Naive B cell (primary cell): ENCODE measurements at places on chromosomes 3 and 15.

DNA sequence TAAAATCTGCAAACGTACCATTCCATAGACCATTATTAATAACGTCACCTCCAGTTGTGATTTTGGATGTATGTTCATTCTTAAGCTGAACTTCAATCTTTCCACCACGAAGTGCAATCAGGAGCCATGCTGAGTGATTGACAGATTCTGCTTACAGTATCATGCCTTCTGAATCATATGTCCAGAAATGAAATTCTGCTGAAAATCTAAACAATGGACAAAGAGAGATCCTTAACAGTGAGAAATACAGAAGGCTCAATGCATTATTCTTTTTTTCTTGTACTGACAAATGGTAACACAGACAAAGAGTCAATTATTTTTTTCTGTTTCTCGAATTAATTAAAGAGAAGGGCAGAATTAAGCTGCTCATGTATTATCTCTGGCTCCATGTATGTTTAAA lies 1114.5 kb downstream of the EPHA3 start:
- DNase-seq, result no peak

DNA sequence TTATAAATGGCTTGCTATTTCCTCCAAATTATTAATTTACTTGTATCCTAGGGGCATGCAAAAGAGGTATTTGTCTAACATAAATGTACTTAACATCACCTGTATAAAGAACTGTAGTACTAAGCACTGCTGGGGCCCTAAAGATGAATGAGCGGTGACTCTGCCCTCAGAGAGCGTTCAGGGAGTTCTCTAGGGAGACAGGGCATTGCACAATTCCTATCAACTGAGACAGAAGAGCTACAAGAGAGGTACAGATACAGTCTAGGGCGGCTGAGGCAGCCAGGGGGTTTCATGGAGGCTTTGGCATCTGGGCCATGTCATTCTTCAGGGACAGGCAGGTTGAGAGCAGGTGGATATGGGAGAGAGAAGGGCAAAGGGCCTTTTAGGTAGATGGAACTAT lies 39.9 kb upstream of the PARL start:
- no peak for DNase-seq

DNA sequence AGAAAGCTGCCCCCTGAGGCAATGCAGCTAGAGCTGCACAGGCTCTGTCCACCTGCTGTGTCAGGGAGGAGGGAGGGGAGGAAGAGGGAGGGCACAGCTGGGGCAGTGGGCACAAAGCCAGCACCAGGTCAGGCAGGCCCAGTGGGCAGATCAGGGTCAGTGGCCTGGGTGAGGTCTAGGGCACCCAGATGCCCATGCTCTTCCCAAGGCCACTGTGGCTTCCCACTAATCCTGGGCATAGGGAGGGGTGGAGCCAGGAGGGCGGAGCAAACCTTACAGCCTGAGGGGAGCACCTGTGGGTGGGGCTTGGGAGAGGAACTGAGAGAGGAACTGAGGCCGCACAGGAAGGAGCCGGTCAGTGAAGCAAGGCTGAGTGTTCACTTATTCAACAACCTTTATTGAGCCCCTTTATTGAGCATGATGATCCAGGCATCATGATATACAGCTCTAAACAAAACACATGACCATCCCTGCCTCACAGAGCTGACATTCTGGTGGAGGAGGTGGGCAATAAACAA lies 55.0 kb downstream of the RHCG start:
- DNase-seq, result peak; percentile 86

DNA sequence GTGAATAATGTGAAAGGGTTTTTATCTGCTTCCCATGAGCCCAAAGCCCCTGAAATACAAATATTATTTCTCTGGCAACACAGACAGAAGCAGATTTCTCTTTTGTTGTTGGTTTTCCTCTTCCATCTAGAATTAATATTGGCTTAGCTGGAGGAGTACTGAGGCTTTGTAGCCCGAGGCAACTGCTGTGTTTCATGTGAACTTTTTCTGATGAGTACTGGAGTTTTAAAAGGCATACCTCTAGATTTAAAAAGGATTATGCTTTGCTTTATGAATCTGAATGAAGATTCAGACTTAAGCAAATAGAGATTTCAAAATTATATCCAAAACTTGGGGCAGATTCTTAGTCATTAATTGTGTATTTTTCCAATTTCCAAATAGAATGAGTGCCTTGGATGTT lies 50.9 kb downstream of the IQCH start:
- no peak for DNase-seq

- DNase-seq, result no peak
Measured at GRCh38 chr3:40677749-40678148, 153.0 kb downstream of the ZNF621 start.
